Endothelial cell of coronary artery (primary cell): ENCODE measurements at places on chromosomes 3 and 15. TPM values are rescaled to one million over a fixed set of nuclear protein-coding genes. Genes with fewer than 3 reads are reported as not detected.

Gene GATA2
- total RNA-seq, result 8.5 and 12.4 TPM in 2 replicates

Gene CCNB2
- 15.2 and 33.4 TPM in 2 replicates for total RNA-seq

Gene DPPA2
- not detected in 2 replicates for total RNA-seq

Gene ITIH4
- total RNA-seq, result 0.38 and 0.72 TPM in 2 replicates

Gene ADGRG7
- total RNA-seq, result not detected in 2 replicates

Gene ZNF660
- total RNA-seq, result 0.63 and 1.8 TPM in 2 replicates

Gene LEKR1
- total RNA-seq, result 0.09 and 0.19 TPM in 2 replicates

Gene GXYLT2
- 0.54 and 1.7 TPM in 2 replicates for total RNA-seq

Gene PRICKLE2
- total RNA-seq, result 5.9 and 14.8 TPM in 2 replicates

Gene ANKRD34C
- total RNA-seq, result not detected in 2 replicates

Gene C3orf20
- under 0.01 TPM in 2 replicates for total RNA-seq

Gene CCDC54
- not detected in 2 replicates for total RNA-seq

Gene CFAP92
- total RNA-seq, result 0.09 TPM in 1 of 2 replicates, not detected in the other

Gene PIK3CB
- 12.1 and 17.3 TPM in 2 replicates for total RNA-seq

Gene SAMMSON
- total RNA-seq, result not detected in 2 replicates

Gene AGBL1
- total RNA-seq, result not detected in 2 replicates

Gene RTP4
- total RNA-seq, result 0.18 and 0.19 TPM in 2 replicates

Gene IP6K1
- total RNA-seq, result 40.9 and 43.5 TPM in 2 replicates

Gene ARID3B
- total RNA-seq, result 1.3 and 1.4 TPM in 2 replicates

Gene CAND2
- 1.1 and 3.9 TPM in 2 replicates for total RNA-seq

Gene GPR171
- not detected in 2 replicates for total RNA-seq

Gene SKOR1
- under 0.01 and 0.09 TPM in 2 replicates for total RNA-seq

Gene ZNF80
- not detected in 2 replicates for total RNA-seq

Gene GOLGA6L4
- total RNA-seq, result 1.0 and 1.1 TPM in 2 replicates

Gene ZNF609
- 20.2 and 27.8 TPM in 2 replicates for total RNA-seq

Gene FETUB
- total RNA-seq, result not detected in 2 replicates

Gene BSN
- under 0.01 and 0.09 TPM in 2 replicates for total RNA-seq

Gene B2M
- 1,743 and 1,840 TPM in 2 replicates for total RNA-seq

Gene CCDC9B
- 26.2 and 75.5 TPM in 2 replicates for total RNA-seq

Gene KNL1
- total RNA-seq, result 8.2 and 20.7 TPM in 2 replicates

Gene KNG1
- total RNA-seq, result not detected in 2 replicates

Gene GOLGA8T
- total RNA-seq, result 0.09 TPM in 1 of 2 replicates, not detected in the other

Gene ARHGAP11A
- total RNA-seq, result 9.2 and 18.5 TPM in 2 replicates

Gene LRRC3B
- not detected in 2 replicates for total RNA-seq

Gene RBP2
- total RNA-seq, result not detected in 2 replicates

Gene BLM
- 2.4 and 6.7 TPM in 2 replicates for total RNA-seq

Gene ZNF35
- 12.3 and 15.3 TPM in 2 replicates for total RNA-seq

Gene TMEM212
- not detected in 2 replicates for total RNA-seq

Gene PP2D1
- not detected in 2 replicates for total RNA-seq

Gene RPP25
- 6.1 and 7.7 TPM in 2 replicates for total RNA-seq

Gene FAM3D
- total RNA-seq, result 0.09 and 0.18 TPM in 2 replicates

Gene PLA2G4E
- not detected in 2 replicates for total RNA-seq

Gene CYP1A1
- total RNA-seq, result 3.0 and 5.5 TPM in 2 replicates

Gene MKRN2OS
- total RNA-seq, result not detected in 2 replicates

Gene PLIN1
- total RNA-seq, result 0.09 and 0.18 TPM in 2 replicates

Gene GOLGA8A
- 8.3 and 33.3 TPM in 2 replicates for total RNA-seq

Gene TMEM115
- total RNA-seq, result 31.0 and 38.5 TPM in 2 replicates

Gene ESYT3
- total RNA-seq, result under 0.01 and 0.09 TPM in 2 replicates

Gene GPD1L
- total RNA-seq, result 14.4 and 18.4 TPM in 2 replicates

Gene SCG5
- total RNA-seq, result 0.09 and 2.4 TPM in 2 replicates

Gene TMEM266
- not detected in 2 replicates for total RNA-seq

Gene FGD5
- total RNA-seq, result 77.6 and 82.4 TPM in 2 replicates

Gene GRK7
- under 0.01 TPM in 1 of 2 replicates, not detected in the other for total RNA-seq

Gene EIF3J
- 43.6 and 48.1 TPM in 2 replicates for total RNA-seq

Gene DNAH12
- total RNA-seq, result under 0.01 and 0.09 TPM in 2 replicates

Gene SRGAP3
- total RNA-seq, result under 0.01 and 0.18 TPM in 2 replicates
